ENCODE measurements at places on chromosomes 4 and X. TPM values are rescaled to one million over a fixed set of nuclear protein-coding genes. Genes with fewer than 3 reads are reported as not detected.

Gene BEND2
- total RNA-seq, result not detected

Gene WNK3
- 23.2 TPM for total RNA-seq

Gene TRPC3
- 1.9 TPM for total RNA-seq

GRCh38 chr4:31045151-31045550 lies 325.0 kb downstream of the PCDH7 start:
- ATAC-seq, result no peak

Gene PPP2R2C
- total RNA-seq, result 0.53 TPM

- ATAC-seq, result no peak
These were observed 4.1 kb downstream of the NOA1 start for GRCh38 chr4:56973336-56973735.

GRCh38 chr4:26787461-26788340 lies 72.9 kb upstream of the STIM2 start:
- peak; percentile 62 for ATAC-seq

DNA sequence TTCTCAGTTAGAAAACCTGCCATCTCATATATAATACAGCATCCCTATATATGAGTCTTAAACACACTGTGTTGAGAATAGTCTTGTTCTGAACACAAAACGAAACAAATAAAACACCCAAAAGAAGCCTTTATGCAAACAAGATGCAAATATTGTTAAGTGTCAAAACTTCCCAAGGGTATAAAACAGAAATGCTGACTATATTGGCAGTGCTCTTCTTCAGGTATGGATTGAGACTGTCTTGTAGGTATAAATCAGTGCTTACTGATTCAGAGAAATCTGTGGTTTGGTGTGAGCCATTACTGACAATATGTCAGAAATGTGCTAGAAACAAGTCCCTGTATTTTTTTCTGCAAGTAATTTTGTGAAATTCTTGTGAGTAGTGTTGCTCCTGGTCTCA lies 82.8 kb upstream of the CTSO start:
- ATAC-seq, result no peak

Gene INPP4B
- total RNA-seq, result 50.9 TPM

GRCh38 chr4:137768196-137768595 lies 235.9 kb upstream of the PCDH18 start:
- ATAC-seq, result no peak

DNA sequence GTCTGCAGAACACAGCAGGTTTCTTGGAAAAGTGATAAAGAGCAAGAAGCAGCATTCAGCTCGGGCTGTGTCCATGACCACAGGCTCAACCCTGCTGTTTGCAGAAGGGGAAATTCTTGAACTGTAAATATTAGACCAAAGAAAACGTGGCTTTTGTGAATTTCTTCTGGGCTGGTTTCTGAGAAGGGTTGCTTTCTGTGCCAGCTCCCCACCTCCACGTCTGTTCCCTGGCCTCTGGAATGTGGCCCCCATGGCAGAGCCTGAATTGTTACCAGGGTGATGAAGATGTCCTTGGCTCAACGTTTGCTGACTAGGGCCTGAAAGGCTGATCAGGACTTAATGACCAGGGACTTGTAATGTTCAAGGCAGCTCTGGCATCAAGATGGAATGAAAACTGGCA lies 116.0 kb downstream of the CPEB2 start:
- no peak for ATAC-seq

All from motor neuron (in vitro differentiated cells).